ENCODE measurements at places on chromosomes 5 and 9.

- no peak for DNase-seq
Measured at GRCh38 chr9:121394292-121394691, 24.2 kb upstream of the STOM start.

GRCh38 chr9:21095561-21095960 is 17.8 kb upstream of the IFNB1 start:
- no peak for DNase-seq

DNA sequence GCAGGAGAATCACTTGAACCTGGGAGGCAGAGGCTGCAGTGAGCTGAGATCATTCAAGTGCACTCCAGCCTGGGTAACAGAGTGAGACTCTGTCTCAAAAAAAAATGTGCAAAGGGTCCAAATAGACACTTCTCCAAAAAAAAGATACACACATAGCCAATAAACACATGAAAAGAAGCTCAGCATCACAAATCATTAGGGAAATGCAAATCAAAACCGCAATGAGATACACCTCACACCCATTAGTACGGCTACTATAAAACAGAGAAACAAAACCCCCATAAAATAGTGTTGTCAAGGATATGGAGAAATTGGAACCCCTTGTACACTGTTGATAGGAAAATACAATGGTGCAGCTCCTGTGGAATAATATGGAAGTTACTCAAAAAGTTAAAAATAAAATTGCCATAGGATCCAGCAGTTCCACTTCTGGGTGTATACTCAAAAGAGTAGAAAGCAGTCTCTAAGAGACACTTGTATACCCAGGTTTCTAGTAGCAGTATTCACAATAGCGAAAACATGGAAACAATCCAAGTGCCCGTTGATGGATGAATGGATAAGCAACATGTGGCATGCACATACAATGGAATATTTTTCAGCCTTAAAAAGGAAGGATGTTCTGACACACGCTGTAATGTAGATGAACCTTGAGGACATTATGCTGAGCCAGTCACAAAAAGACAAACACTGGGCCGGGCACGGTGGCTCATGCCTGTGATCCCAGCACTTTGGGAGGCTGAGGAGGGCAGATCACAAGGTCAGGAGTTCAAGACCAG is 57.2 kb upstream of the PPARGC1B start:
- no peak for DNase-seq

- no peak for DNase-seq
Measured at GRCh38 chr5:132300577-132301343, 6.6 kb downstream of the SLC22A4 start.

DNA sequence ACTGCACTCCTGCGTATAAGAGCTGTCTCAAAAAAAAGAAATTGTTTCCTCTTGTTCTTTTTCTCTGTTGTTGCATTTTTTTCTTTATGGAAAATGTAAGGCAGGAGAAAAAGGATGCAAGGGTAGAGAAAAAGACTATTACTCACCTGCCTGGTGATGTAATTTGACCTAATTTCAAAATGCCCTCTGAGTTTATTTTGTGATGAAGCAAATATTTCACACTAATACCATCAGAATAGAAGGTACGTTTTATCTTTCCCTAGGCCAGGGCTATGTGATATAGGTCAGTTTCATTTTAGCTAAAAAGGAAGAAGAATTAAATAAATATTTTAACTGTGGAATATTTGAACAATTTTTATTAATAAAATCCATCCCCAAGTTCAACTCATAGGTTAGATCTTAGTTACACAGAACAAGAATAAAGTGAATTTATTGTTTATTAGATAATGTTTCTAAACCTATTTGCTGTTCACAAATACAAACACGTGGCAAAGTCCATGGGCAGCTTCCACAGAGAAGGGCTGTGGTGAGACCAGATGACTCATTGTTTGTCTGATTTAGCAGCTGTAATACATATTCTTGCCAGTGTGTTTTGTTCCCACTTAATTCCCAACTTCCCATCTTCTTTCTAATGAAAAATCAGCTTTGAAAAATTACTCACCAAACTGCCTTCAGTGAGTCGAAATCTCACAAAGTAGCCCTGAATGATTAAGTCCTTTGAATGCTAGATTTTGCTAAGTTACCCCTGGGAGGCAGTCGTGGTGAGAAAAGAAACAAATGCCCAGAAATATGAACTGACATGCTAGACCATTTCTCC is 52.8 kb upstream of the CCDC112 start:
- no peak for DNase-seq

DNA sequence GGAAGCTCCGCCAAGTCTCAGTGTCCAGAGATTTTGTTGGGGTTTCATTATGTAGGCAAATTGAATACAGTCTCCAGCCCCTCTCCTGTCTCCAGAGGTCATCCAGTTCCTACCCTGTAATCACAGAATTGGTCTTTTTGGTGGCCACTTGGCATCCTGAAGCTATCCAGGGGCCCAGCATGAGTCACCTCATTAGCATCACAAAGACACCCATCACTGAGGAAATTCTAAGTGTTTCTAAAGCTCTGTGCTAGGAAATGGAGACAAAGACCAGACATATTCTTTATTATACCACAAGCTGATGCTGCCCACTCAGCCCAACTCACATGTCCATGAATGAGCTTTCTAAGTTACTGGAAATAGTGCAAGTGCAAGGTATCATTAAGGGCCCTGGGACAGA is 229.9 kb downstream of the DOCK8 start:
- DNase-seq: no peak

GRCh38 chr5:90967443-90967842 is 408.8 kb downstream of the ADGRV1 start:
- DNase-seq: no peak

DNA sequence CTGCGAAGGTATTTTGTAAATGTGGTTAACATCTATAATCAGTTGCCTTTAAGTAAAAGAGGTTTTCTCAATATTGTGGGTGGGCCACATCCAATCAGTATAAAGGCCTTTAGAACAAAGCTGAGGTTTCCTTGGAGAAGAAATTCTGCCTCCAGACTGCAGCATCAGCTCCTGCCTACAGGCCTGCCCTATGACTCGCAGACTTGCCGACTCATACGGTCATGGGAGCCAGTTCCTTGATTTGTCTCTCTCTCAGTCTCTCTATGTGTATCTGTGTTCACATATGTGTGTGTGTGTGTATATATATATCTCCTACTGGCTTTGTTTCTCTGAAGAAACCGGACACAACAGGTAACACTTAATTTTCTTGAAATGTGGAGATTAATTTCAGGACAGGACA is 45.3 kb downstream of the SLC36A1 start:
- DNase-seq: no peak

DNA sequence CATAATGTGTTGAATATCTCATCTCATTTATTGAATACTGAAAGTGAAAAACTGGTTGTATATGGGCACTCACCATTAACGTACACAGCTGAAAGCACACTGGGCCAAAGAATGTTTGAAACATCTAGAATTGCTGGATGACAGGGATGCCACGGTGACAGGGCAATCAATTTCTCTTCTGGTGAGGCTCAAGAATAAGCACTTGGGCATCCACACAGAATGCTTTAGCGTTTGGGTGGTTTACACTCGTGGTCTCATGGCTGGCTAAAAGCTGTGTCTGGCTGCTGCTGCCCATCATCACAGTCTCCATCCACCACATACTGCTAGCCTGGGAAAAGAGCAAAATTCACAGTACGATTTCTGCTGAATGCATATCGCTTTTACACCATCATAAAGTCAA is 30.7 kb upstream of the IL31RA start:
- no peak for DNase-seq

GRCh38 chr9:11686733-11687132 is 1006.5 kb upstream of the TYRP1 start:
- DNase-seq: no peak

GRCh38 chr5:136819526-136820302 is 454.4 kb upstream of the TRPC7 start:
- DNase-seq: no peak

All from H1 (cell line).